ENCODE measurements at places on chromosomes 6 and 20.

GRCh38 chr6:163122365-163122764 lies 292.2 kb upstream of the QKI start:
- DNase-seq = no peak

GRCh38 chr6:161257793-161258457 lies 15.9 kb downstream of the AGPAT4 start:
- DNase-seq = peak; percentile 86

GRCh38 chr6:102680413-102680812 lies 1286.9 kb downstream of the GRIK2 start:
- no peak for DNase-seq

- DNase-seq = no peak
Measured at GRCh38 chr6:169867751-169868191, 116.3 kb downstream of the ERMARD start.

- DNase-seq = peak; percentile 96
Measured at GRCh38 chr6:34934516-34934915, 45.5 kb downstream of the ANKS1A start.

GRCh38 chr6:151108548-151108947 lies 131.2 kb upstream of the AKAP12 start:
- no peak for DNase-seq

DNA sequence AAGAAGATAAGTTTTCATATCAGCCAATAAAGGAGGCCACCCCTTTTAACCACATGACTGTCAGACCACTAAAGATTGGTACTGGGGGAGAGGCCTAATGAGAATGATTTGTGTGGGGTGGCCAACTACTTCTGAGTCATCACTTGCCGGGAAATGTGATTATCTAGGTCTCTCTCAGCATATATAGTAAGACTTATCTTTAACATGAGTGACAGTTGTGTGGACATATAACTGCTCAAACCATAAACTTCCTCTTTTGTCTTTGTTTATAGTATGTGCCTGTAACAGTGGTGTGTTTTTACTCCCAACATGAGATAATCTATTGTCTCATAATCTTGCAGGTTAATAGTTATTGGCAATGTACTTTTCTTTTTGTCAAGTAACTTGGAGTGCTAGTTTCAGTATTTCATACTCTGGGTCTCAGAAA lies 312.4 kb downstream of the CDKAL1 start:
- peak; percentile 47 for DNase-seq

DNA sequence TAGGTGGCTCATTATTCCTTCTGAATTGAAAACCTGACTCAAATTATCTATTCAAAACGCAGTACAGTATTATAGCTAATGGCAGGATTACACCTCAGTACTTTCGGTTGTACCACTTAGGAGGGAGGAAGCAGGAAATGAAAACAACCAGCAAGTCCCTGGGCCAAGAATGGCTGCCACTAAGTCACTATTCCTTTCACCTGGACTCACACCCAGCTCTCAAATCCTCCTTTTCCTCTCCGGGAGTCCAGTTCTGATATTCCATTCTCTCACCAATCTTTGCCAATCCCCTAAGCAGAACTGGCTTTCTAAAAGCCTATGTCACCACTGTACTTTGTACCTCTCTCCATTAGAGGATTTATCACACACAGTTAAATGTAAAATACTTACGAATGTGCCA lies 20.6 kb downstream of the TMEM242 start:
- DNase-seq = no peak

DNA sequence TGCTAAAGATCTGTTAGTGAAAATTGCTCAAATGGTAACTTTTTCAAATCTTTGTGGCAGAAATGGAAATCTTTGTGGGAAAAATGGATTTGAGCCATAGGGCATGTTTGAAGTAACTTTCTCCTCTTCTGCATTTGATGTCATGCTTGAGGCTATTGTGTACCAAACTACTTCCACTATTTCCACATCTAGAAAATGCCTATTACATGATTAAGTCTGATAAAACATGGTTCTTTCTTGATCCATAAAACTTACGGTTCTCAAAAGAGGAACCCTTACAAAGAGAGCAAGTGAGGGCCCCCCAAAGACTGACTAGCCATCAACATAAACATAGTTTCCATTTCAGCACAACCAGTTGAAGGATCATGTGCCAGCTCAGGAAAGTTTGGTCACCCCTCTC lies 150.6 kb downstream of the NFATC2 start:
- DNase-seq = no peak

Measured in cardiac fibroblast (primary cell).